ENCODE measurements at places on chromosomes 6 and 20. TPM values are rescaled to one million over a fixed set of nuclear protein-coding genes. Genes with fewer than 3 reads are reported as not detected.

CRYBG1 gene
- 5.1 TPM for total RNA-seq

FAM209B gene
- not detected for total RNA-seq

DNA sequence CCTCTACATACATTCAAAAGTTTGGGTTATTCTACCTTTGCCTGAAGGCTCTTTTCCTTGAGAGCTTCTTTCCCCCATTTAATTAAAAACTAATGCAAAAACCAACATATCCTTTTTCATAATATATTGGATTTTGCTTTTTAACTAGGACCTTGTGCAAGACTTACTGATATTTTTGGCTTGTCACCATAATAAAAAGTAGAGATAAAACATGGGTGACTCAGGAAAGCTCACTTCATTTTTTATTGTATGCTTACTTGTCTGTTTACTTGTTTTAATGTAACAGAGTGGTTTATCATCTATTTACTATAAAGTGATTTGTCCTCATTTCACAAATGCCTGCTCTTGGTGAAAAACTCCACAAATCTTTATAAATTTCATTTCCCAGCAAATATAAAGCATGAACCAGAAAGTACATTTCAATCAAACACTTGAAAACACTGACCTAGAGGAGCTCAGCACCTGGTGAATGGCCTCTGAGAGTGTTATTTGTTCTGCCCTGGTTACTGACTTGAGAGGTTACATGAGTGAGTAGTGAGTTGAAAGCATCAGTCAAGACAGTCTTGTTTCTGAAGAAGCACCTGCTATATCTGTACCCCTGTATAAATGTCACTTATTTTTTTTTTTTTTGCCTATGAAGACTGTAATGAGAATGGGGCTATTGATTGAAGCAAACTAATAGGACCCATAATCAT lies 20.8 kb downstream of the ADGRG6 start:
- no peak for DNase-seq

DNA sequence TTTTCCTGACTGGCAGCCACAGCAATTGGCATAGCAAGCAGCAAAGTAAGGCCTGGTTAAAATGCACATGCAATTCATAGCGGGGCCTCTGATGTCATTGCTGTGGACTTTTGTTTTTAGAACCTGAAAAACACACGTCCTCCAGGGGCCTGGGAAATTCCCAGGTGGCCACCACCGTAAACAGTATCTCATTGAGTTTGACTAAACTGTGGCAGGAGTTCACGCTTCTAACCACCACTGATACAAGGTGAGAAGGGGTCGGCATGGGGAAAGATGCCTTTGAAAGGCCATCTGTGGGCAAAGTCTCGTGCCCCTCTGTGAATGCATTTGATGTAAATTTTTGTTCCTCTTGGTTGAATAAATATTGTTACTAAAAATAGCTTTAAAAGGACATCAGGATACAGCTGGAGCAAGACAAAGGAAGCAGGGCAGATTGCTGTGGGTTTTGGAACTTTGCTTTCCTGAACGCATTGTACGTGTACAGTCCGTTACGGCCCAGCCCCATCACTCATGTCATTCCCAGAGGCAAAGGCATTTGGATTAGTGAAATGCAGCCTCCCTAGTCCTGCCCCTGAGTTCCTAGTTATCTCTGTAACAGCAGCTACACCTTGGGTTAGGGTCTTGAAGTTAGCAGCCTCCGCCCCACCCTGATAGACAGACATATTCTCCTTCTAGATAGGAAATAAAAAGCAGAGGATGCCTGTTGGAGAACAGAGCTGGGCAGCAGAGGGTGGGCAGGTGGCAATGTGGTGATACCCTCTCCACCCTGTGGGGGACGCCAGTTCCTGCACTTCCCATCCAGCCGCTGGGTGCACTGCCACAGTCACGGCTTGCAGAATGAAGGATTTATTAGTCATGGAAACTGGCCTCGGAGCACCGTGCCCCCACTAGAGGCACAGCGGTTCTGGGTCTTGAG lies 80.3 kb downstream of the ZDHHC14 start:
- DNase-seq: no peak

- no peak for DNase-seq
These were observed 97.3 kb downstream of the ANKRD60 start for GRCh38 chr20:58131151-58131550.

DNA sequence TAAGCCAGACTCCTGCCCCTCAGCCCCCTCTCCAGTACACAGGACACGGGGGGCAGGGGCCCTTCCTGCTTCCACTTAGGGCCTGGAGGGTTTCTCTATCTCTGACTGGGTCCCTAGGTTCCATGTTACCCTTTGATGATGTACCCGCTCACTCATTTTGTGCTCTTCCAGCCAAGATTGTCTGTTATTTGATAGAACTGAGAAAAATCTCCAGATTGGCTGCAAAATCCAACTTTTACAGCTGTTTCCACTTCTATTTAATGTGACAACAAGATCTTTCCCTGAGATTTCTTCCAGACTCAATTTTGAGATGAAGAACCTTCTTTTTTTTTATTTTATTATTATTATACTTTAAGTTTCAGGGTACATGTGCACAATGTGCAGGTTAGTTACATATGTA lies 85.7 kb downstream of the TMEM170B start:
- no peak for DNase-seq

DNA sequence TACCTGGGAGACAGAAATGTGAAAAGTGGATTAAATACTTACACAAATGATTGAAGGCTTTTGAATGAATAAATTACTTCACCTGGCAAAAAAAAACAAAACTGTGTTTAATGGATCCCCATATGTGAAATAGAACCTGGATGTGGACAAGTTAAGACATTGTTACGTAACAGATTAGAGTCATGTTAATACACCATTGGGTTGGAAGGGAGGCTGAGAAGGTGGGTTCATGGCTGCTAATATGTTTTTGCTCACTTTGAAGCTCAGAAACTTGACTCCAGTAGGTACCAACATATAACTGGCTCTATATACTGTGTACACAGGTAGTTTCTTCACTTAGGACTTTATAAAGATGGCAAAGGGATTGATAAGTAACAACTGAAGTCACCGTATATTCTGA lies 21.4 kb upstream of the TENT5A start:
- no peak for DNase-seq

DNA sequence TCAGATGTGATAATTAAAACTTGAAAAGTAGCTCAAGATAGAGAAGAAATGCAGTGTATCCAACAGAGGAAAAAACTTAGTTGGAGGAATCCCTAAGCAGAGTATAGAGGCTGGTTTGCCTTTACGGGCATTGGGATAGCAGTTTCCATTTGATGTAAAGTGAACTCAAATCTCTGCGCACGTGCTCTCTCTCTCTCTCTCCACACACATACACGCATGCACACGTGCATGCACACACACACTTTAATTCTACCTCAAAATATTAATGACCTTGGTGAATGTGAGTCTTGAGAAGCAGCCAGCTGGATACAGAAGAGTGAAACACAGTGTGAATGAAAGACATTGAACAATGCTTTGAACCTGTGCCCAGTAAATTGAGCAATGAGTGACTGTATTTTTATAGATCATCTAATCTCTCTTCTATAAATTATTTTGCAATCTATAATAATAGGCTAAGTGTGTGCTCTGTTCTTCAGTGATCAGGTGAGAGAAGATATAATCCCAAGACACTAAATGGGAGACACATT lies 247.7 kb upstream of the FAM83B start:
- no peak for DNase-seq

- DNase-seq: no peak
These were observed 103.5 kb downstream of the GJA10 start for GRCh38 chr6:89997456-89998445.
